NCI-H2107 (cell line): ENCODE measurements at places on chromosomes 11 and 22.

DNA sequence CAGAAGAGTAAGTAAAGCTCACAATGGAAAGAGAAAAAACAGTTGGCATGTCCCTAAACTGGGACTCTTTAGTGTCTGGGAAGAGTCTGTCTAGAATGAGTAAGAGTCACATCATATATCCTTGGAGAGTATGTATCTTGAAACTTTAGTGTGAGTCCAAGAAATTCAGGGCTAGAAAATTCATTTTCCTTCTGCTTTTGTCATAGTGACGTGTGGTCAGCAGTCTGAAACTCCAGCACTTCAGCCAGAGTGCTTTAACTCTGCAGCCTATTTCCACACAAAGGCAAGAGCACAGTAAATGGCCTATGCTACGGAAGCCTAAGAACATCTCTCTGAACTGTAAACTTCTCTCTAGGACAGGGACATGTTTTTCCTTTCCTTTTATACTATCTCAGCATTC, 174.1 kb downstream of the FAM181B start:
- no peak for DNase-seq

GRCh38 chr11:33642461-33643166, 58.0 kb downstream of the C11orf91 start:
- DNase-seq: no peak

DNA sequence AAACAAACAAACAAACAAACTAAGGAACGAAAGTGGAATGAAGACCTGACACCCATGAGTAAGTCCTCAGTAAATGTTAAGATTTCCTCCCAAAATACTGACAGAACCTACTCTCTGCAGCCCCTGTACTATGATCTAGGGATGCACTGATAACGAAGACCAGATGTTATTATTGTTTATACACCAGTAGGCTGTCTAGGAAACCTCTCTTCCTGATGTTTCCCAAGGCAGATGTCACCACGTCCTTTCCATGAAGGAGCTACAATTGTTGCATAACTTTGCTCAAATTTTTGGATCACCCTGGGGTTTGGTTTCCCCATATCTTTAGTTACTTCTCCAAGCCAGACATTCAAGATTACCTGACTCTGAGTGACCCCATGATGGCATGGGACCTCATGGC, 340.7 kb downstream of the MIAT start:
- no peak for DNase-seq

DNA sequence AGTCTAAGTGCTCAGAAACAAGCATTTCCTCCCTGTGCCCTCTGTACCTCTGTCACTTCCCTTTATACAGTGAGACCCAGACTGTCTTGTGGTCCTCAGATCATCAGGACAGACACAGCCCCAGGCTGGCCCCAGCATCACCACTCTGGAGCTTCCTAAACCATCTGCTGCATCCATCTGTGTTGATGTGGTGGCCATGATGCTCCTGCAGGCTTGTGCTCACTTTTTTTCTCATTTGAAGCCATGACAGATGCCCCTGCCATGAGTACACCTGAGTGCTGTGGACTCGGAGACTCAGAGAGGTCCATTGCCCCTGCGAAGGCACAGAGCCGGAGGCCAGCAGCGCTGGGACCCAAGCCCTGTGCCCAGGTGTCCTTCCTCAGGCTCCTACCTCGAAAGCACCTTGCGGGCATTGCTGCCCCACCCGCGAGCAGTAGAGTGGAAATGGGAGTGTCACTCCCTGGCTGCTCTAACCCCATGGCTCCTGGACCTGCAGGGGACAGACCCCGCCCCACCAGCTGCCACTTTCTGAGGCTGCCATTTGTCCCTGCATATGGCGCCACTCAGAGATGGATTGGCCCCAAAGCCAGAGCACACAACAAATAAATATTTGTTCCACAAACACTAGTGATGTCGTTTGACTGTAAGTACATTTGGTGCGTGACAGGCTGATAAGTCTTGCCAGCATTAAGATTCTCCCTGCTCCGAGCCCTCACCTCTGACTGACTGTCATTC, 593.5 kb downstream of the TBC1D22A start:
- DNase-seq: no peak
